ENCODE measurements at places on chromosomes 6 and 20.
A peak's percentile ranks its signal among the peaks of the same experiment; 100 is the strongest.

GRCh38 chr6:15389084-15389764 is 143.4 kb downstream of the JARID2 start:
- no peak for DNase-seq

DNA sequence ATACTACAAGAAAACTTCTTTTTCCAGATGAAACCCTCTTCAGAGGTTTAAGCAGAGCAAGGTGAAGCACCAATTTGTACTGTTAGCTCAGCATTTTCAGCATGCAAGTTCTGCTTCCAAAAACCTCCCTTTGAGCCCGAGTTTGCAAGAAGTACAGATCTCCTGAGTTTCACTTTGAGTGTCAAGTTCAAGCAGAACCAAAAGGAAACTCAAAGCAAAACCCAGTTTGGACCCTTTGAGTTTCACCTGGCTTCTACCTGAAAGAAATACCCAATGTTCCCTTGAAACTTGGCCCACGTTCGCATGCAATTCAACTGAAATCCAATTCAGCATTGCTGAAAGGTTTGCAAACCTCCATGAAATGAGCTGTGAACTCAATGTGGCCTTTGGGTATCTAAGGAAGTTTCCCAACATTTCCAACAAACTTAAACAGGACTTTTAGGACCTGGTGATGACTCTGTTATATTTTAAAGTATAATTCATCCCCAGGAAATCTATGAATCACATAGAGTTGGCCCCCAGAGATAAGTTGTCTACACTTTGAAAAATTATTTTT is 62.9 kb upstream of the HBS1L start:
- no peak for DNase-seq

GRCh38 chr6:38571721-38572120 is 68.0 kb downstream of the BTBD9 start:
- no peak for DNase-seq

- DNase-seq = no peak
Observed at GRCh38 chr6:4319981-4320683, 184.8 kb upstream of the ECI2 start.

DNA sequence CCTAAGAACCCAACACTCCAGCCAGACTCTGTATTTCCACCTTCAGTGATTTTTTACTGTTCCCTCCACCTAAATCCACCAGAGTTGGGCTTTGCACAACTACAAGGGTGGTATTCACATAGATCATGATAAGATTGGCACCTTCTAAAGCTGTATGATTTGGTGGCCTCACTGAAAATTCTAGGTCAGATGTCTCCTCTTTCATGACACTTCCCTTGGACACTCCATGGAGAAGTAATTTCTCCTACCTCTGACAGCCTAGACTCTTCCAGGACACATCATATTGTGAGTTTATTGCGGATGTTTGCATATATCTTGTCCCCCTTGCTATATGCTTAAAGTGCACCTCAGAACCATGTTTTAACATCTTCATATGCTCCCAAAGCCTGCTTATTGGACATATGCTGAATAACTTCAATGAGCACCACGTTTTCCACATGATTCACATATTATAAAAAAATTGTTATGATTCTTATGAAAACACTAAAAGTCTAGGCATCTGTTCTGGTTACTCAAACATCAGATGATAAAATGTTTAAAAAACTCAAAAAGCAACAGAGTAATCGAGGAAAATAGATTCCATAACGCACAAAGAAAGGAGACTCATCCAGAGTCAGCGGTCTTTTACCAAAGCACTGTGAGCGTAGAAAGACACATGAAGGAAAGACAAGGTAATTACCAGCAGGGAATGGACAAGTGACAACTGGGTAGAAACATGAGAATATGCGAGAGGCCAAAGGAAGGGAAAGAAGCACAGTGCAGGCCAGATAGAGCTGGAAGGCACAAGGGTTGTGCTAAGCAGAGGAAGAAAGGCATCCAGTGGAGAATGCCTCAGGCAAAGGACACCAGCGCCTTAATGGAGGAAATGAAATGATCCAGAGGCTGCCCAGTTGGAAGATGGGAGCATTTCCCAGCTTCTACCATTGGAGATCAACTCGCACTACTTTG is 46.5 kb downstream of the KIF16B start:
- no peak for DNase-seq

DNA sequence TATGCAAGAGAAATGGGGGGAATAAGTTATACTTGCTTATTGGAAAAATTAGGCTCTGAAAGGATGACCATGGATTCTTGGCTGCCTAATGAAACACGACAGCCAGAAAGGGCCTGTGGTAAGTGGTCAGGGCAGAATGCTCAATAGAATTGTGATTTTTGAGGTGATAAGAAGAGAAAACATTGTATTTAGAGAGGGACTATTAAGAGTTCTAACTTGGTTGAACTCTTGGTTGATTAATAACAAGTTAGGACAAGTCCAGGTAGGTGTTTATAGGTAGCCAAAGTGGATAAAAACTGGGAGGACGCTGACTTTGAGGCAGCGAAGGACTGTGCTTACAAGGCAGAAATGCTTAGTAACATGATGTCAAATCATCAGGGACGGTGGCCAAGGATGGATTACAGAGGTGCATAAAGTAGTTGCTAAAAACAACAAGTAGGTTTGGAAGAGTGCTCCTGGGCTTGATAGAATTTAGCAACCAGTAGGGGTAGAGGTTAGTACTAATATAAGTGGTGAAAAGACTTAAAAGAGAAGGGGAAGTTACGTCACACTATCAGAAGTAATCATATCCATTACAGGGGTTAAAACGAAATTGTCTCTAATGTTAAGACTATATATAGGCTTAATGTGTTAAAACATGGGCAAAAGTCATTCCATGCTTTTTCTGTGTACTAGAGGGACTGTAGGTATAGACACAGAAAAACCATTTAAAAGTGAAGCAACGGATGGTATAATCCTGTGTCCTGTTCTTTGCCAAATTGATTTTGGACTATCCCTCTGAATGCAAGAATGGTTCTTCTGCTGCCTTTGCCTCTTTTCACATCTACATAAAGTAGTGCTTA is 98.6 kb downstream of the EYA4 start:
- no peak for DNase-seq

GRCh38 chr6:3356824-3357420 is 98.2 kb downstream of the PSMG4 start:
- no peak for DNase-seq

DNA sequence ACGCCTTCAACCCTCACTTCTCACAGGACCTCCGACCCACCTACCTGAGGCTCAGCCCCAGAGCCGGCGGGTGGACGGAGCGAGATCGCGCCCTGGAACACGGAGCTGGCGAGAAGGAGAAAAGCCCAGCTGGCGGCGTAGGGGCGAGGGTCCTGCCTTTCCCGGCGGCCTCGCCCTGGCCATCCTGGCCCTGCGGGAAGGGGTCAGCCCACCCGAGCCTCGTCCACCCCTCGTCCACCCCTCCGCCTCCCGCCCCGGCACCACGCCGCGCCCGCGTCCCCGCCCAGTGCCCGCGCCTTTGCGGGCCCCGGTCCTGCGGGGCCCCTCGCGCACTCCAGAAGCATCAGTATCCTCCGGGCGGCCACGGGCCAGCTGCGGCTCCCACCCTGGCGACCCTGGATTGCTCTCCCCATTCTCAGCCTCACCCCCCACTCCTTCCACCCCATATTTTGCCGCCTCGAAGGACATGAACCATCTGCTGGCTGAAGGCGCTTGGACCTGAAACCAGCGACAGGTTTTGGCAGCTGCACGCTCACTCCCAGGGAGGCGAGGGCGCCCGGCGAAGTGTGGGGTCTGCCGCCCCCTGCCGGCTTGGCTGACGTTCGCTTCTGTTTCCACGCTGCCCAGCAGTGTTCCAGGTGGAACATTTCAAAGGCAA is 65.1 kb downstream of the PLG start:
- peak; percentile 21 for DNase-seq

DNA sequence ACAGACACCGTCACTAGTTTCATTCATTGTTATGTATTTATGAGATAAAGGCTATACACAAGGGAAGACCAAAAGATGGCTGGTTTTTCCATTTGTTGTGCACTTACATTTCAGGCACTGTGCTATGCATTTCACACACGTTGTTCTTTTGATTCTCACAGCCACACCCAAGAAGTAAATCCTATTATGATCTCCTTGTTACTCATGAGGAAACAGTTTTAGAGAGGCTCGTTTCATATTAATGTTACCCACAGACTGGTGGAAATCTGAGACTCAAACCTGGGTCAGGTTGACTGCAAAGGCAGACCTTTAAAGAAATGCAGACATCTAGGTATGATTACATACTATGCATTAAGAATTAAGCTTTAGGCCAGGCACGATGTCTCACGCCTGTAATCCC is 34.9 kb downstream of the SHLD1 start:
- DNase-seq = no peak

GRCh38 chr6:132571774-132572173 is 1.7 kb downstream of the TAAR6 start:
- DNase-seq = no peak

- no peak for DNase-seq
Observed at GRCh38 chr6:149112976-149113375, 204.5 kb upstream of the TAB2 start.

- no peak for DNase-seq
Observed at GRCh38 chr6:105015482-105015881, 58.6 kb downstream of the LIN28B start.

DNA sequence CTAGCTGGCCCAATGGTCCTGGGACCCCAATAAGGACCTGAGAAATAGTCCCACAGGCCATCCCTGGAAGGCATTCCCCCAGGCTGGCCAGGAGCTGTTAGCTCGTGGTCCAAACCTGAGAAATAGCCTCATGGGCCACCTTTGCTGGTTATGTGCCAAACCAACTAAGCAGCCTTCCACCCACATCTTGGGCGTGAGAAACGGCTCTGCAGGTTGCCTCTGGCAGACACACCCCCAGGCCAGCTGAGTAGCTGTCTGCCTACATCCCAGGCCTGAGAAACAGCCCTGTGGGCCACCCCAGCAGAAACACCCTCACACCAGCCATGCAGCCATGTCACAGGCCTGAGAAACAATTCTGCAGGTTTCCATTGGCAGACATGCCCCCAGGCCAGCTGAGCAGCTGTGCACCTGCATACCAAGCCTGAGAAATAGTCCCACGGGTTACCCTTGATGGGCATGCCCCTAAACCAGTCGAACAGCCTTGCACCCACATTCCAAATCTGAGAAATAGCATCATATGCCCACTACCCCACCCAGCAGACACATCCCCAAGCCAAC is 567.8 kb upstream of the ID4 start:
- no peak for DNase-seq

- DNase-seq = no peak
Observed at GRCh38 chr20:584161-584970, 25.7 kb downstream of the TCF15 start.

- no peak for DNase-seq
Observed at GRCh38 chr6:9492790-9493189, 922.1 kb downstream of the TFAP2A start.

- DNase-seq = no peak
Observed at GRCh38 chr6:137933696-137934095, 66.6 kb downstream of the TNFAIP3 start.

DNA sequence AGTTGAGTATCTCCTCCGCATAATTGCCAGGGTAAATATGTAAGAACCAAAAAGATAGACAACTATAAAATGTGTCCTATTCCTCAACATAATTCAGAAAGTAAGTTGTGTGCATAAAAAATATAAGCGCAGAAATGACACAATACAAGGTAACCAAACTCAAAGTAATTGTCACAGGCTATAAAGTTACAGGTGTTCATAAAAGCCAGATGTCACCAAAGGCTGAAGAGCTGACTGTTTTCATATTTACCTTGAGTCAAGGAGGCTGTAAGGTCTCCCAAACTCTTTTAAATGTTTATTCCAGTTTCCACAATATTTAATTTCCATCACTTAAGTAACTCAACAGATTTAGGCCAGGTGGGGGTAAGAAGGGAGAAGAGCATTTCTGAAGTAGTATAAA is 192.2 kb upstream of the MARCKS start:
- DNase-seq = no peak

GRCh38 chr20:1929460-1929859 is 34.3 kb downstream of the SIRPA start:
- no peak for DNase-seq

DNA sequence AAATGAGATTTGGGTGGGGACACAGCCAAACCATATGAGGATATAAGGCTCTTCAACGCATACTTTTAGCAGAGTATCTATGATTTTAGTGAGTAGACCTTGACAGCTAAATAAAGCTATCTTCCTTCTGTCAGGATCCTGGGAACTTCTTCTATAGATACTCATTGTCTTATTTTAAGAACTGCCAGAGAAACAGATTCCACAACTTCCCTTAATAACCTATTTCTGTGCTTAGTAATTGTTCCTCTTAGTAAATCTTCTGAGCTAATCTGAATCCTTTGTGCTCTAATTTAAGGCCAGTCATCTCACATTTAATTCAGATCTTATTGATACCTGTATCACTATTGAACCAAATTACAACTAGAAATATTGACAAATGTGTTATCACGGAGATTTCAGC is 64.0 kb upstream of the CEP85L start:
- no peak for DNase-seq

- no peak for DNase-seq
Observed at GRCh38 chr6:150749091-150749670, 116.3 kb upstream of the MTHFD1L start.

DNA sequence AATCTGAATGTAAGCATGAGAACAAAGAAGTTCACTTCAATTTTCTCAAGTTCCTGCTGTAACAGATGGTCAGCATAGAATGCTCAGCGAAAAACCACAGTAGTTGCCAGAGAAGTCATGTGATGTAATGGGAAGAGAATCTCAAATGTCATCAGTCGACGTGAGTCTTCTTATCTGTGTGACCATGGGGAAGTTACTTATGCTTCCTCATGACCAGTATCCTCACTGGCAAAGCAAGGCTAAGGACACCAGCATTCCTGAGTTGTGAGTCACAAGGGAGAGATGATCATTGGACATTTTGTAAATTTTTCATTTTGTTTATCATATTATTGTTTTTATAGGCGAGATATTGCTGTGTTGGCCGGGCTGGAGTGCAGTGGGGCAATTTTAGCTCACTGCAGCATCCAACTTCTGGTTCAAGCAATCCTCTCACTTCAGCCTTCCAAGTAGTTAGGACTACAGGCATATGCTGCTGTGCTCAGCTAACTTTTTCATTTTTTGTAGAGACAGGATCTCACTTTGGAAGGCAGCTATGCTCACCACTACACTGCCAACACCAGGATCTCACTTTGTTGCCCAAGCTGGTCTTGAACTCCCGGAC is 21.9 kb downstream of the SGK1 start:
- DNase-seq = no peak

DNA sequence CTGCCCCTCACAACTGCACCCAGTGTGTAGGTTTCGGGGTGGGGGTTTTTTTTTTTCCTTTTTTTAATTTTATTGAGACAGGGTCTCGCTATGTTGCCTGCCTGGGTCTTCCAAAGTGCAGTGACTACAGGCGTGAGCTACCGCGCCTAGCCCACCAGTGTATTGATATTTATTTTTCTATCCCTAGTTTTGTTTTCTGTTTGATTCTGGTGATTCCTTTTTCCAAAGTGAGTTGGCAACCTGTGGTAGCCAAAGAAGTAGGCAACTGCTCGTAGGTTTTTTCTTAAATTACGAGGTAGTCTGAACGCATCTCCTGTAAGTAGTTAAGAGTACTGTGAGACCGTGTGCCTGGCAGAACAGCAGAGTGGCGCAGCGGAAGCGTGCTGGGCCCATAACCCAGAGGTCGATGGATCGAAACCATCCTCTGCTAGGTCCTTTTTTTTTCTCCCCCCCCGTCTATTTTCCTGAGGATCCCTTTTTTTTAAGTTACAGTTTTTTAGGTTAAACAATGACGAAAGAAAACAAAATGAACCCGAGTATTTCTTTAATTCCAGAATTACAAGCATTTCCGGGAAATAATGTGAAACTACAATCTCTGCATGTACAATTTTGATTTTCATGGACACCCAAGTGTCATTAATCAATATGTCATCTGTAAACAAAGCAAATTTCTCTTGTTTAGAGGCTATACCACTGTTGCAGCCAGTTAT is 78.7 kb upstream of the BTN3A2 start:
- DNase-seq = peak; percentile 62
